MG63 (cell line): ENCODE measurements at places on chromosomes 11 and 22. TPM values are rescaled to one million over a fixed set of nuclear protein-coding genes. Genes with fewer than 3 reads are reported as not detected.

The FAM181B gene
- not detected in 2 replicates for total RNA-seq

GRCh38 chr11:129333873-129334272, 41.8 kb upstream of the BARX2 start:
- DNase-seq: no peak

The NTM gene
- 2.0 and 4.0 TPM in 2 replicates for total RNA-seq

The OR52E2 gene
- not detected in 2 replicates for total RNA-seq

- no peak for DNase-seq
These were observed 53.7 kb upstream of the SPTBN2 start for GRCh38 chr11:66782726-66783125.

DNA sequence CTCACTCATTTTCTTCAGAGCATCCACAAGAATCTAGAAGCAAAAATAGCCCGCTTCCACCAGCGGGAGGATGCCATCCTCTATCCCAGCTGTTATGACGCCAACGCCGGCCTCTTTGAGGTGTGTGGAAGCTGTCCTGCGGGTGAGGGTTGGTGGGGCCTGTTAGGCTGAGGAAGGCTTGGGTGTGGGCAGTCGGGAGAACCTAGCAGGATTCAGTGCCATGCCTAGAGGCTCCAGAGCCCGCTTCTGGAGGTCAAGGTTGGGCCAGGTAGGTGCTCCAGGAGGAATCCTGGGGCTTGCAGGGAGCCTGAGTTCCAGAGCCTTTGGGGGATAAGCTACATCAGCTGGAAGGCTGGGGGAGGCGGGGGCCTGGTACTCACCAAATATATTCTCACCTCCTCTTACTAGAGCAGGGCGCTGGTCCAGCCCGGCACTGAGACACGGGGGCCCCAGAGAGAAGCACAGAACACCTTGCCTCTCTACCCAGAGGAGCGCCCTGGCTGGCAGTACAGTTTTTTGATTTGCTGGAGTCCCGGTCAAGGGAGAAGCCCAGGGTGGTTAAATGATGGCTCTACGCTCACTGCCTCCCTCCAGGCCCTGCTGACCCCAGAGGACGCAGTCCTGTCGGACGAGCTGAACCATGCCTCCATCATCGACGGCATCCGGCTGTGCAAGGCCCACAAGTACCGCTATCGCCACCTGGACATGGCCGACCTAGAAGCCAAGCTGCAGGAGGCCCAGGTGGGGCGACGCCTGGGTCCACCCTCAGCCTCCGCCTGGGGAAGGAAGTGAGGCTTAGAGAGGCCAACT, 5.3 kb downstream of the GCAT start:
- DNase-seq: no peak

- no peak for DNase-seq
These were observed 1524.9 kb downstream of the BRD1 start for GRCh38 chr22:48302657-48303368.

GRCh38 chr11:44787070-44787469, 60.3 kb downstream of the TSPAN18 start:
- no peak for DNase-seq

- no peak for DNase-seq
These were observed 3.9 kb downstream of the FRMD8 start for GRCh38 chr11:65390099-65390941.

DNA sequence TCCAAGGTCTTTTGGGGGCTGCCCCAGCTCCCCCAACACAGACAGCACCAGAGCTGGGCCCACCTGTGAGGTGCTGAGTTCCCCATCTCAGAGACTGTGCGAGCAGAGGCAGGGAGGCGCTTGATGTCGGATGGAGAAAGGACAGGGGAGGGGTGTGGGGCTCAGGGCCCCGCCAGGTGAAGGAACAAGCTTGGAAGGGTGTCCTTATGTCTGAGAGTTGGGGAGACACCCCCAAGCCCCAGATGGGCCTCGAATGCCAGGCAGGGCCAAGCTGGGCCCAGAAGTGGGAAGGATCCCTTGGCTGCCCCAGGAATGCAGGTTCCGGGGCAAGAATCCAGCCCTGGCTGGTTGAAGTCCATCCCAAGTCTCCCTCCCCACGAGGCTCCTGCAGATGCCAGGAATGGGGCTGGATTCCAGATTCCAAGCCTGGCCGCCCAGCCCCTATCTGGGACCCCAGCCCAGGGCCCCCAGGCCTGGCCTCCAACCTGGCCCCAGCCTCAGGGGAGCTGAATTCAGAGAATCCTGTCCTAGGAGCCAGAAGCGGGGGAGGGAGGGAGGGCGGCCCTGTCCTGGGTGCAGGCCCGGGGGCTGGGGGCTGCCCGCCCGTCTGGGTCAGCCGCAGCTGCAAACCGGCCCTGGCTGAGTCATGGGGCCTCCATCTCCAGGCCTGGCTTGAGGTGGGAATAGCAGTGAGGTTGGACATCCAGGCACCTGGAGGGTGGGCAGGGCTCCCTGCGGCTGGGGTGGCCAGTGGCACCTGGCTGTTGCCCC, 50.9 kb downstream of the CDKN1C start:
- no peak for DNase-seq

GRCh38 chr22:23180301-23180892, at the start of gene BCR:
TSS of gene BCR (plus strand) at chr22:23180509. CDS start at chr22:23180961, 452 bp downstream.
- peak; percentile 68 for DNase-seq

The LMO1 gene
- not detected in 2 replicates for total RNA-seq

- DNase-seq: no peak
These were observed 30.9 kb downstream of the MIF start for GRCh38 chr22:23925020-23925606.

The OOSP3 gene
- not detected in 2 replicates for total RNA-seq

The OR4X2 gene
- total RNA-seq: 0.49 TPM in 1 of 2 replicates, not detected in the other

The P2RY6 gene
- total RNA-seq: 6.7 and 23.4 TPM in 2 replicates

The CASP5 gene
- not detected in 2 replicates for total RNA-seq

The TIMP3 gene
- 63.3 and 67.5 TPM in 2 replicates for total RNA-seq

DNA sequence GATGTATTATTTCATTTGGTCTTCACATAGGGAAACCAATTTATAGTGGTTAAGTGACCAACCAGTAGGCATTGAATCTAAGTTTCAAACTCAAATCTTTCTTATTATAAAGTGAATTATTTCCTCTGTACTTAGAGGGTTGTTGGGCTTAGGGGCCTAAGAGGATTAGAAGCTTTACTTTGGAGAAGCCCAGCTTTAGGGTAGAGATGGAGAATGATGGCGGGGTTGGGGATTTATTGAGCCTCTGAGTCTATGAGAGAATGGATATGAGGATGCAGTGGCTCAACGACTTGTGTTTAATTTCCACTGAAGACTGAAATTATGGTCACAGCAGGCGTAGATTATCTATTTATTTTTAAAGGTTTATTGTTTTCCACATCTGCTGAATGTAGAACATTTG, 55.5 kb downstream of the CHRDL2 start:
- DNase-seq: no peak

The BSCL2 gene
- 57.4 and 185 TPM in 2 replicates for total RNA-seq

- DNase-seq: no peak
These were observed 55.3 kb upstream of the GAB2 start for GRCh38 chr11:78472905-78473304.

The RGL4 gene
- total RNA-seq: not detected in 2 replicates

The TYMP gene
- 22.1 and 22.2 TPM in 2 replicates for total RNA-seq

- DNase-seq: no peak
These were observed 12.9 kb downstream of the ROBO3 start for GRCh38 chr11:124877910-124878758.

GRCh38 chr11:132862933-132863332, 669.4 kb downstream of the OPCML start:
- no peak for DNase-seq

DNA sequence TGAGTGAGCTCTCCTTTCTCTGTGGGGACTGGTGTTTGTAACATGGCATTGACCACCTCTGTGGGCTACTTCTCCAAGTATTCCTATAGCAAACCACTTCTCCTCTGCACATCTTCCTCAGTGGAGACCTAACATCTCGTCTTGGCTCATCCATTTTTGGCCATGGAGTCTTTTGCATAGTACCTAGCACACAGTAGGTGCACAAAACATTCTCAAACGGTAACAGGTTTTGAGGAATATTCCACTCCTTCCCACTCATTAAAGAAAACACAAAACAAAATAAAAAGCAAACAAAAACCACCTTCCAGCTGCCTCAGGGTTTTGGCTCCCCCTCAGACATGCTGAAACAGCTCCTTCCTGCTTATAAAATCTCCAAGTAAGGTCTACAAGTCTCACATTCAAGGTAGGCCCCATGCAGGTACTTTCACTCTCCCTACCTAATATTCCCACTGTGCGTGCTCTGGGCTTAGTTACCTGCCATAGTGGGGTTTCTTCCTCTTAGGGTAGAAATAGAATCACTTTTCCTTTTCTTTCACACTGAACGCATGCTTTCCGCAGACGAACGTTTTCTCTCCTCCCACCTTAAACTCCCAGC, 132.4 kb downstream of the RBFOX2 start:
- no peak for DNase-seq

The CCT8L2 gene
- total RNA-seq: not detected in 2 replicates

GRCh38 chr11:59582006-59582405, 33.6 kb downstream of the OSBP start:
- no peak for DNase-seq

GRCh38 chr11:64239662-64240434, 1.0 kb upstream of the FKBP2 start:
- no peak for DNase-seq

GRCh38 chr11:116936754-116937446, 99.5 kb upstream of the APOA1 start:
- DNase-seq: no peak

The SCYL1 gene
- total RNA-seq: 50.1 and 56.3 TPM in 2 replicates
